GM23248 (cell line): ENCODE measurements at places on chromosomes 2 and 18.

GRCh38 chr2:65349863-65350262, 82.5 kb downstream of the SPRED2 start:
- DNase-seq: peak; percentile 77

DNA sequence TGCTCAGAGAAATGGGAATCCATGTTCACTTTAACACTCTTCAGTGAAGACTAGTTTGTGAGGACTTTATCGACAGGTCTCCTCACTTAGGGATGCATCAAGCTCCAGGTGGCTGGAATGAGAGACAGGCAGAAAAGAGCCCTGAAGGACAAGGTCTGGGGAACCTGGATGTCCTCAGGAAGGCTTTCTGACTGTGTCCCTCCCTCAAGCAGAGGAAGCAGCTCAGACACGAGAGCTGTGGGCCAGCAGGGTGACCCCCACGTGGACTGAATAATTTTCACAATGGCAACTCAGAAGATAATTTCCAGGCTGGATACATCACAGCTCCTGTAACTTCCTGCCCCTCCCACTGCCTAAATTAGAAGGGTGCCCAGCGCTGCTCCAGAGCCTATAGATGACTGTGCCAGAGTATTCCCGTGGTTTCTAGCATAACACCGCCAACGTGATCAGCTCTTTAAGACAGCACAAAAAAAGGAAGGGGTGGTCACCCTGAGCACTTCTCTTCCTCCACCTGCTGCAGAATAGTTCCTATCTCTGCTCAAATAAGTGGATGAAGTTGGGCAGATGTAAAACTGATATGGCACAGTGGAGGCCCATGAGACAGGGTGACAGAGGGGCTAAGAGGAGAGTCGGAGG, 25.7 kb upstream of the NCK2 start:
- no peak for DNase-seq

DNA sequence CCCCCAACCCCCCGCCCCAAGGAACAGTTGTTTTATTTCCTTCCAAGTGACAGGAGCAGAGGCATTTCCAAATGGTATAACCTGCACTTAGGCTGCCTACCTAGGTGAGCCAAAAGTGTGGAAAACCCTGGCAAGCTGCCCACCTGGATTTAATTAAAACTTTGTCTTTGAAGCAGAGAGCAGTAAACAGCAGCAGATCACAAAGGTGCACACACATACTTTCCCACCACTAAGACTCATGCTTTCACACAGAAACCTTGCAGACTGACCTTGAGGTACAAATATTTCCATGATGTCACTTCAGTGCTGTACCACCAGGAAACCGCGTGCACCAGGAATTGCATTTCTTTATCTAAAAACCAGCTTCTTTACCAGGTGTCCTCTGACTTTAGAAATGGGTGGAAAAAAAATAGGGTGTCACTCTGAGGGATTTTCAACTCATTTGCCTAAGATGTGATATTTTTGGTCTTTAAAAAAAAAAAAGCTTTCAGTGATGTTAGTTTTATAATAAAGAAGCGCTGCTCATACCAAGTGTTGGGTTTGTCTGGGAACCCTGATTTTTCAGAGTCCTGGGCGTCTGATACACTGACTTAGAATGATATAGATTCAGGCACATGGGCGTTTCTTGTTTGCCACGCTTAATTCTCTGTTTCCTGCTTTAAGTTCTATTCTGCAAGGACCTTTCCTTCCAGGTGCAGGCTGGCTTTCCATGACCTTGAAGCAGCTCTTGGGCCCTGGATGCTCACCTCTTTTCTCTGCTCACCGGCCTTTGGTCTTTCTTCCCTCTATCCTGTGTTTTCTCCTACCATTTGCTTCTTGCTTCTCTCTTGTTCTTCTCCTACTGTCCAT, 70.7 kb upstream of the BCL2L11 start:
- peak; percentile 11 for DNase-seq

GRCh38 chr18:45386041-45386655, 229.1 kb upstream of the SLC14A2 start:
- peak; percentile 48 for DNase-seq

DNA sequence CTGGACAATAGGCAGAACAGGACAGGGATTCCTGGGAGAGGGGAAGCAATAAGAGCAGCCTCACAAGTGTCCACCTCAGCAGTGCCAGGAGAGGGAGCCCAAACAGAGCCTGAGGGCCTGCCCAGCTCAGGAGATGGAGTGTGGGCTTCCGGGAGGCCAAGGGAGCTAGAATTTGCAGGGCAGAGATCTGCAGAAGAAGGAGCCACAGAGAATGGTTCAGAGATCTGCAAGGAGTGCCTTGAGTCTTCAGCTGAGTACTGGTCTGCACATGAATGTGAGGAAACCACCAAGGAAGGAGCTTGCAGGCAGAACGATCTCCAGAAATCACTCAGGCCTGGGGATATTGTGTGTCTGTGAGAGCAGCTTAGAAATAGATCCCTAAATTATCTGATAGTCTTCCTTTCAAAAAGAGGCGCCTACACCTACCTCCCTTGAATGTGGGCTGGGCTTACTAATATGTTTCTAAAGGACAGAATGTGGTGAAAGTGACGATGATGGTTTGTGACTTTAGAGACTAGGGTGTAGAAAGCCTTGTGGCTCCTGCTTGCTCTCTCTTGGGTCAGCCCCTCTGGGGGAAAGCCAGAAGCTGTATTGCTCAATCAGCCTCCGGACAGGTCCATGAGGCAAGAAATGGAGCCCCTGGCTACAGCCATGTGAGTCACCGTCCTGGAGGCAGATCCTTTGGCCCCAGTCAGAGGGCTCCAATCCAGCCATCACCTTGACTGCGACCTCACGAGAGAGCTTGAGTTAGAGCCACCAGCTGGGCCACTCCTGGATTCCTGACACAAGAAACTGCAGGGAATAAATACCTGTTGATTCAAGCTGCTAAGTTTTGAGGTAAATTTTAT, 7.6 kb upstream of the LPIN1 start:
- peak; percentile 91 for DNase-seq

- DNase-seq: no peak
These were observed 1.8 kb upstream of the ZEB2 start for GRCh38 chr2:144521686-144522085.

DNA sequence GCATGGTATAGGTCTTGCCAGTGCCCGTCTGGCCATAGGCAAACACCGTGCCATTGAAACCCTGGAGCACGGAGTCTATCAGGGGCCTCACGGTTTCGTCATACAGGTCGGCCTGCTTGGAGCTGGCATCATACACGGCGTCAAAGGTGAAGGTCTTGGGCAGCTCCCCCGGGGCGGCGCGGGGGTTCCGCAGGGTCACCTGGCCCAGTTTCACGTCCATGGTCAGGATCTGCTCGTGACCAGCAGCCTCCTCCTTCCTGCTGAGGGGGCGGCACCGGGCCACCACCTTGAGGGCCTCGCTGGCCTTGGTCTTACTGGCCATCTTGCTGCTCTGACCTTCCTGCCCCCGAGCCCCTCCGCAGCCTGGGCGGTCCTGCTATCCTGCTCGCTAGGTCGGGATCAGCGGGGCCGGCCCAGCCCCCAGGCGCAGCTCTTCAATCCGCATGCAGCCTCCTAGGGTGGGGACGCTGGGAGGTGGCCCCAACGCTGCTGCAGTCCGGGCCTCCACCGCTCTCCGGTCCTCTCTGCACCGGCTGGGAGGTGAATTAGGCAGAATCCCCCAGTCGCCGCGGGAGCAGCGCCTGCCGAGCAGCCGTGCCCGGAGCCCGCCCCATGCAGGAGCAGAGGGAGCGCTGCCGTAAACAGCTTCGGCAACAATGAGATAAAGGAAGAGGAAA, 563 bp downstream of the KIF3C start:
- DNase-seq: peak; percentile 59

DNA sequence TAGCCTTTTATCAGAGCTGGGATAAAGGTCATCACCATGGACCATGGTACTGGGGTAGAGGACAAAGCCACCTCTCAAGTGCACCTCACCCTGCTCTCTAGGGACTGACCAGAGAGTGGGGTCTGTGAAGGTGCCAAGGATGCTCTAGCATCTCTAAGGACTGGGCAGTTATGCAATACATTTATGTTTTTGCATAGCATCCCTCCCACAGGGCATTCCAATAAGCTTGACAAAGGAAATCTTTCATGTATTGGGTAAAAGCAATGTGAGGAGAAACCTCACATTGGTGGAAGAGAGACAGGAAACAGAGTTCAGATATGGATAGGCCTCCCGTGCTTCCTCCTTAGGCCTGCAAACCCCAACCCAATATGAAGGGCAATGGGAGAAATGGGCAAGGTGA, 31.6 kb downstream of the STK39 start:
- DNase-seq: peak; percentile 37

GRCh38 chr2:195486987-195487644, 169.9 kb upstream of the SLC39A10 start:
- peak; percentile 68 for DNase-seq

DNA sequence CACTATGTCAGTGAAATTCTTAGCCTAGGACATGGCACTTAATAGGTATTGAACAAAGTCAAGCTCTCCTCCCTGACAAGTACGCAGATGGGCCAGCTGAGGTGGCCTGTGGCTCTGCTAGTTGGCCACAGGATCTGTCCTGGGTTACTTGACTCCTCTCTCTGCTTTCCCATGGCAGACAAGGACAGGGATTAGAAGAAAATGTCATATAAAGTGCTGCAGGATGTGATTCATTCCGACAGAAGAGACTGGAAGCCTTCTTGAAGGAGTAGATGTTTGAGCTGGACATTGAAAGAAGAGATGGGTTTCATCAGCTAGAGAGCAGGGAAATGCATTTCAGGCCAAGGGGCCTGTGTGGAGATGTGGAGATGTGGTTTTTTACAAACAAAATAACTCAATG, 46.7 kb downstream of the SMAD7 start:
- DNase-seq: no peak

DNA sequence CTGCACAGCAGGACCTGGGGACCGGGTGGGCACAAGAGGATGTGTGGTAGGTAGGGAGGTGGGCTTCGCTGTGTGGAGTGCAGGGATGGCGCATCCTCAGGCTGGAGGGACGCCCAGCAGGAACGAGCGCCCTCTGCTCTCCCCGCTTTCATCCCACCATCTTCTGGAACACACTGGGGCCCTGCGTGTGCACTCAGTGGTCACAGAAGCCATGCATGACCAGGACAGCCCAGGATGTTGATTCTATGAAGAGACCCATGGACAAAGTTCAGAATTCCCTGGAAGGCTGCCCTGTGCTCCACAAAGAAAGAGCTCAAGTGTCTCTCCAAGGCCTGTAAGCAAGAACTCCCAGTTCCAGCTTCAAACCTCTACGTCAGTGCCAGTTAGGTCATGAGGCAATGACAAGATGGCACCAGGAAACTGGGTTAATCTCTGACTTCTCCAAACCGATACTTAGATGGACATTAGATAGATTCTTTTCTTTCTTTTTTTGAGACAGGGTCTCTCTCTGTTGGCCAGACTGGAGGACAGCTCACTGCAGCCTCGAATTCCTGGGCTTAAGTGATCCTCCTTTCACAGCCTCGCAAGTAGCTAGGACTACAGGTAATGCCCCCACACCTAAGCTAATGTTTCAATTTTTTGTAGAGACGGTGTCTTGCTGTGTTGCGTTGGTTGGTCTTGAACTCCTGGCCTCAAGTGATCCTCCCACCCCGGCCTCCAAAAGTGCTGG, 3.4 kb downstream of the SLC66A2 start:
- DNase-seq: no peak

GRCh38 chr2:206790311-206790935, 25.0 kb downstream of the FASTKD2 start:
- DNase-seq: peak; percentile 43

- DNase-seq: no peak
These were observed 38.8 kb downstream of the RRM2 start for GRCh38 chr2:10161206-10161931.

- DNase-seq: peak; percentile 95
These were observed 76.1 kb downstream of the THADA start for GRCh38 chr2:43519643-43520221.
